Urinary bladder (tissue), 4 donors: ENCODE measurements at places on chromosomes 5 and 9. TPM values are rescaled to one million over a fixed set of nuclear protein-coding genes. Genes with fewer than 3 reads are reported as not detected.

The GRIN3A gene
- total RNA-seq = 0.79 TPM

The TAF11L5 gene
- not detected for total RNA-seq

The ANKRD31 gene
- 0.69 TPM for total RNA-seq

The NOXA1 gene
- total RNA-seq = 0.90 TPM

The PCDHA5 gene
- 0.69 TPM for total RNA-seq

The XRCC4 gene
- 12.1 TPM for total RNA-seq

The TLX3 gene
- total RNA-seq = 0.32 TPM

The PRR16 gene
- 7.6 TPM for total RNA-seq

The ORM1 gene
- 0.53 TPM for total RNA-seq

The IL7R gene
- total RNA-seq = 1.5 TPM

The RGP1 gene
- 12.1 TPM for total RNA-seq

The TMEM215 gene
- 0.21 TPM for total RNA-seq

The TTC16 gene
- total RNA-seq = not detected

The MYMK gene
- total RNA-seq = 1.2 TPM

The SPATA31E1 gene
- not detected for total RNA-seq
